Muscle of back (tissue), 13 donors: ENCODE measurements at places on chromosomes 7 and 10.

- no peak for DNase-seq
Observed at GRCh38 chr10:6576326-6576725, 3.8 kb downstream of the PRKCQ start.

- no peak for DNase-seq
Observed at GRCh38 chr10:129411772-129412171, 55.3 kb upstream of the MGMT start.

DNA sequence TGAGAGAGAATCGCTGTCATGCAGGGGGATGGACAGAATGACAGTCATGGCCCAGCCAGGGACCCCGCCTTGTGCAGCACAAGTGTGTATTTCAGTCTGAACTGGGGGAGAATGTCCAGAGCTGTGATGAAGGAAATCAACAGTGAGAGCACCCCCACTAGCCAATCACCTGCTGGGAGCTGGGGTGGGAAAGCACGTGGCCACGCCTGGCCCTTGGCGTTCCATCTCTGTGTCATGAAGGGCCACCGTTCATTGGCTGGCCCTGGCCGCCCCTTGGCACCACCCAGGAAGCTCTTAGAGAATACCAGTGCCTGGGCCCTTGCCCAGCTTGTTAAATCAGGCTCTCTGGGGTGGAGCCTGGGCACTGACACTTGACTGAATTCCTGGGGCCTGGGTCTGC, 22.8 kb downstream of the GRID1 start:
- DNase-seq: no peak

GRCh38 chr7:80924090-80924489, 5.2 kb upstream of the SEMA3C start:
- no peak for DNase-seq
